Mesothelial cell of epicardium (in vitro differentiated cells): ENCODE measurements at places on chromosomes 13 and 19.

DNA sequence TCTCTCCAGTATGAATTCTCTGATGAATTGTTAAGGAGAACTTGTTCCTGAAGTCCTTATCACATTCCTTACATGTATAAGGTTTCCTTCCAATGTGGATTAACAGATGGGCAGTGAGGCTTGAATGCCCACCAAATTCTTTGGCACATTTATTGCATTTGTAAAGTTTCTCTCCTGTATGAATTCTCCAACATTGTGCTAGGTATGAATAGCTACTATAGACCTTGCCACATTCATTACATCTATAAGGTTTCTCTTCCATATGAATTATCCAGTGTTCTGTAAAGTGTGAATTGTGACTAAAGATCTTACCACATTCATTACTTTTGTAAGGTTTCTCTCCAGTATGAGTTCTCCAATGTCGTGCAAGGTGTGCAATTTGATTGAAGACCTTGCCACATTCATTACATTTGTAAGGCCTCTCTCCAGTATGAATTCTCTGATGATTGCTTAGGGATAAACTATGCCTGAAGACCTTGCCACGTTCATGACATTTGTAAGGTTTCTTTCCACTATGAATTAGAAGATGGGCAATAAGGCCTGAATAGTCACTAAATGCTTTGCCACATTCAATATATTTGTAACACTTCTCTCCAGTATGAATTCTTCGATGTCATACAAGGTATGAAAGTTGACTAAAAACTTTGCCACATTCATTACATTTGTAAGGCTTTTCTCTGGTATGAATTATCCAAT is 20.4 kb downstream of the ZNF578 start:
- DNase-seq: no peak

DNA sequence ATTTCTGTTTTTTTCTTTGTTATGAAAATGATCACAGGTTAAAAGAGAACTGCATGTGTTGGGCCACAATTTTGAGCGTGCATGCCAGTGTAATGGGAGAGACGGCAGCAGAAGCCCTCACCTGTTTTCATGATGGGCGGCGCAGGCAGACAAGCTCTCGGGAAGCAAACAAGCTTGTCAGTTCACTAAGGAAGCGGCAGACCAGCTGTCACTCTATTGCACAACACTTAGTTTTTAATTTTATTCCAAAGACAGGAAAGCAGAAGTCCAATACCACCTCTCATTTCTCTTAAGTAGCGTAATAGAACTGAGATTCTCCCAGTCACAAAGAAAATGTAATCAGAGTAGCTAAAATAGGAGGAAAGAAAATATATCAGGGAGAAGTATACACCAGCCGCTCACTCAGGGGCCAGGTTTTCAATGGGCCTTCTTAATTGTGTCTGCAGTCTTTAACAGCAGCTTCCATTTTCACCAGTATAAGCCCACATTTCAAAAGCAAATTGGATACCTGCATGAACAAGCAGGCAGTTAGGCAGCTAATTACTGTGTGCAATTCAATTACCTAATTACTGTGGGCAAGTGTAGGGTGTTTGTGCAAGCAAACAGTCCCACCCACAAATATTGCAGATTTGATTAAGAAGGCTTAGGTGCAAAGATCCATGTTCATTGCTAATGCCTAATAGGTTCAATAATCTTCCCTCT is 711.4 kb downstream of the DIAPH3 start:
- DNase-seq: no peak

DNA sequence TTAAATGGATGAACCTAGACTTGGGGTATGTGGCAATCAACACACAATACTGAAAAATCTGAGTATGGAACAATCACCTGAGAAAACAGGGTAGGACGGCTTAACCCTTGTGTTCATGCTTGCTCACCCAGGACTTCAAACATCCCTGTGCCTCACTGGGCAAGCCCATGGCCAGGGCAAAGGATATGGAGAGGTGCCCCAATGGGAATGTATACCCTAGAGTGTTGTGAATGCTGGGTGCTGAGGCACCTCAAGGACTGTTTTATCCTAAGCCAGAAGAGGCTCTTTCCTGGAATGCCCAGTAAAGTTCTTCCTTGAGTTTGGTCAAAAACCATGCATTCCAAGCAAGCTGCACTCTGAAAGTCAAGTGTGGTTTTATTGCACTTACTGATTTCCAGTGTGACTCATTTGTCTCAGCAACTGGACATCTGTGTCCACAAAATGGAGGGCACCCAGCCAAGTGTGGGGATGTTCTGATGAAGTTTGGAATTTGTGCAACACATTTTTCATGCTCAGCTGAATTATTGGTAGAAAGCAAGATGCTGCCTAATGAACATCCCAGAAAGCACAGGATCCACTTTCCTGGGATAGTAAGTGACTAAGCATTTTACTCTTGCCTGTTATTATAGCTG is 531.3 kb downstream of the RFC3 start:
- no peak for DNase-seq

DNA sequence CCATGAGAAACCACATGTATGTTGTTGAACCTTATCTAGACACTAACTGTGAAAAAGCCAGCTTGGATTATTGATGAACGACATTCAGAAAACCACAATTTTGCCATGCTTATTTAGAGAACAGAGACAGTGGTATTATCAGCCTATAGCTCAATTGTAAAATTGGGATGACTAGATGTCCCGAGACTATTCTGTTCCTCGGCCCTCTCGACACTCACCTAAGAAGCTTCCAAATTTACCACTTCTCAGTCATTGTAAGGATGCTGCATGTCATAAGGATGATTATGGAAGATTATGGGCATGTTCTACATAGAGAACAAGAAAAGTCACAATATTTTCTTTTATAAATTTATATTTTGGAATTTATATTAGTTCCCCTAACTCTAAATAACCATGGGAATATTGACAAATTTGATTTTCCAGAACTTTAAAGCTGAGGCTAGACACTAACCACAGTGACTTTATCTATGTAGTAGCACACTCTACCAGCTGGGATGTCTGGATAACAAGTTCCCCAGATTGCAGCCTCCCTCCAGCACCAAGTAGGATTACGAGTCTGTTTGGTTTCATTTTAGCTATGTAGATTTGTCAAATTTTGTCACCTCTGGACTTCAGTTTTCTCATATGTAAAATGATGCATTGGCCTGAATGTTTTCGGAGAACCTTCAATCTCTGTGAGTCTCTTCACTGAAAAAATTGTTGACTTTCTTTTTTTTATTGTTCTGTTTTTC is 513.6 kb downstream of the IRS2 start:
- DNase-seq: no peak

- no peak for DNase-seq
Measured at GRCh38 chr19:2253106-2254063, 2.8 kb downstream of the JSRP1 start.

GRCh38 chr13:79782541-79783205 is 301.7 kb downstream of the NDFIP2 start:
- DNase-seq: no peak

- DNase-seq: no peak
Measured at GRCh38 chr13:99863789-99864626, 107.6 kb downstream of the ZIC5 start.

GRCh38 chr19:44869733-44870470 is 21.2 kb upstream of the TOMM40 start:
- no peak for DNase-seq

DNA sequence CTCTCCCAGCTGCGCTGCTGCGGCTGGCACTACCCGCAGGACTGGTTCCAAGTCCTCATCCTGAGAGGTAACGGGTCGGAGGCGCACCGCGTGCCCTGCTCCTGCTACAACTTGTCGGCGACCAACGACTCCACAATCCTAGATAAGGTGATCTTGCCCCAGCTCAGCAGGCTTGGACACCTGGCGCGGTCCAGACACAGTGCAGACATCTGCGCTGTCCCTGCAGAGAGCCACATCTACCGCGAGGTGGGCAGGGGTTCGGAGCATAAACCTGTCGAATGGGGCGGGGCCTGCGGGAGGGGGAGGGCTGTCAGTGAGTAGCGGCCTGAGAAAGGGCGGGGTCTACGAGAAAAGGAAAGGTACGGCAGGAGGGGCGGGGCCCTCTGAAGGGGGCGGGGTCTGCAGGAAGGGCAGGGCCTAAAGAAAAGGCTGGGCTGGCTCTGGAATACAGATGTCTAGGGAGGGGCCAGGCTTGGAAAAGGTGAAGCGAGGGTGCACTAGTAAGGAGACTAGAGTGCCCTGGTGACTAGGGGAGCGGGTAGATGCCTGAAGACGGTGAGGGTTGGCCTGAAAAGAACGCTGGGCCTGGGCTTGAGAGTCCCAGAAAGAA is 3.6 kb downstream of the CD37 start:
- DNase-seq: peak; percentile 89

- no peak for DNase-seq
Measured at GRCh38 chr13:55013051-55013450, 1984.4 kb downstream of the OLFM4 start.
